Activated T-helper 1 cell treated with Interleukin-2 at 50 U/mL for 16 hours (primary cell): ENCODE measurements at places on chromosomes 1 and 21.

DNA sequence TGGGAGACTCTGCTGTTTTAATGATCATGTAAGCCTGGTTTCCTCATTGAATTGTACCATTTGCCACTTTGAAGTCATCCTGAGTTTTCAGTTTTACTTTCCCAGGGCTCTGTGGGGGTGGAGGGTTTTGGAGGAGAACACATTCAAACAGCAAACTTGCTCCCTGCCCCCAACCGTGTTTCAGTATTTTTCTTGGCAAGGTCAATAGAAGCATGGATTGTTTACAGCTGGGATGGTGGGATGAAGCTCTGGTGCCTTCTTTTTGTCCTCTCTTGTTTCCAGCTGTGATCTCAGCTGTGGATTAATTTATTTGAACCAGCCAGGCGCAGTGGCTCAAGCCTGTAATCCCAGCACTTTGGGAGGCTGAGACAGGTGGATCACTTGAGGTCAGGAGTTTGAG, 54.3 kb upstream of the SERBP1 start:
- DNase-seq = no peak

DNA sequence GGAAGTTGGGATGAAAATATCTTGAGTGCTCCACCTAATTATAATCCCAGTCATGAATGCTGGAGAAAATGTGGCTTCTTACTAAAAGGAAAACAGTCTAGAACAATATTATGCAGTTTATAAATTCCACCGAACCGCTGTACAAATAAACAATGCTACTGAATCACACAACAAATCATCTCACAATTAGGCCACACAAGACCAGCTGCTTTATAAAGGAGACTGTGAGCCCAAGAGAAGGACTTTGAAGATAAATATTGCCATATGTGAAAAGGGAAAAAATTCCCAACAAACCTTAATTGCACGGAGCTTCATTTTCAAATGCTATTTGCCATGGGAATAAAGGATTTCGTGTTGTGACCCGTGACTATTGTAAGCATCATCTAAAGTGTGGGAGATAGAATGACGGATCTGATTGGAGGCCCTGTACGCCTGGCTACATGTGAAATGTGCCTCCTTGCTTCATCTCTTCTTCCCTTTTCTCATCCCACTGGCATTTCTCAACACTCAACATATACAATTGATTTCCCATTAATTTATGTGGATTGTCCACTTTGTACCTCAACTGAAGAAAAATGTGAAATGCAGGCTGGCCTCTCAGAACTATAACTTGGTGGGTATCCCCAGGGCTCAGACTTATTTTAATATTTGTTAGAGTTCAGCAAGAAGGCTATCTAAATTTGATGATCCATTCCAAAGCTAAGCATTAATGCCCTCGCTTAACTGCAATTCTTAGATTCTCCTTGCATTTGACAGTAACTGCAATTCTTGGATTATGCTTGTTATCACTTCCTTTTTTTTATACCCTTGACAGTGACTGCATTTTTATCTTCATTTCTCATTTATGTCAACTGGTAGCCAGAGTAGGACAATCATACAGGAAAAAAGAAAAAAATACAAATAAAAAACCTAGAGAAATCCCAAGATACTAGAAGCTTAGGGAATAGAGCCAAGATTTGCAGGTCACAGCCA, 122.3 kb downstream of the TGFB2 start:
- no peak for DNase-seq

GRCh38 chr1:54403808-54404261, 2.4 kb downstream of the SSBP3 start:
- no peak for DNase-seq

DNA sequence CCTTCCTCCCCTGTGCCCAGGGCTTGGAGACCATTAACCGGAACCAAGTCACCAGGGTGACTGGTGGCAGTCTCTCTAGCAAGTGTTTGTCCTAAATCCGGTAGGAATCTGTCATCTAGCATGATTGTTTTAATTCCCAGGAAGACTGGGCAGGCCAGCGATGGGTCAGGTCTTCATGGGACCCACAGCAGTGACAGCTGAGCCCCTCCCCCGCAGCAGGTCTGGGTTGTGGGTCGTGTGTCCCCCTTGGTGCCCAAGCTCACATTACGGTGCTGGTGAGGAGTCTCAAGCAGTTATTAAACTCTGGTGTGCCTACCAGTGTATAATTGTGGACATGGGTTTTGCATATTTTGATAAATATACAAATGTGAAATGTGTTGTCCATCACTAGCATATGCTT, 466.5 kb downstream of the MATN1 start:
- no peak for DNase-seq

- DNase-seq = no peak
Observed at GRCh38 chr1:218397752-218398339, 52.7 kb downstream of the TGFB2 start.

DNA sequence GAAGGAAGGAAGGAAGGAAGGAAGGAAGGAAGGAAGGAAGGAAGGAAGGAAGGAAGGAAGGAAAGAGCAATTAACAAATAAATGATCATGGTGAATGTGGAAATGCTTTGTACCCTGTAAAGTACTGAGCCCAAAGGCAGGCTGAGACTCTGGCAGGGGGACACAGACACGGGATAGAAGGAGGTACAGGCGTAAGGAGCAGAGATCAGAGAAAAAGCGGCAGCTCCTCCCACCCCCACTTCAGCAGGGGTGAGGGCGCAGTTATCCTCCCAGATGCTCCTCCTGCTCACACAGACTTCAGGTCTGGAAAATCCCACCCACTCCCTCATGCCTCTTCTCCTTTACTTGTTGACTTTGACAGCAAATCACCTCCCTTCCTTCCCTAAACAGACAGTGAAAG, 464.5 kb downstream of the MATN1 start:
- no peak for DNase-seq

GRCh38 chr1:32239790-32240139, 7.3 kb upstream of the FAM167B start:
- no peak for DNase-seq

GRCh38 chr1:189206617-189207016, 1271.0 kb downstream of the BRINP3 start:
- no peak for DNase-seq

GRCh38 chr1:214740471-214740870, 137.5 kb downstream of the CENPF start:
- DNase-seq = no peak
